ENCODE measurements at places on chromosomes 16 and 17. TPM values are rescaled to one million over a fixed set of nuclear protein-coding genes. Genes with fewer than 3 reads are reported as not detected.
A peak's percentile ranks its signal among the peaks of the same experiment; 100 is the strongest.

GRCh38 chr16:4884972-4885874 lies 37.9 kb downstream of the UBN1 start:
- DNase-seq: no peak

DNA sequence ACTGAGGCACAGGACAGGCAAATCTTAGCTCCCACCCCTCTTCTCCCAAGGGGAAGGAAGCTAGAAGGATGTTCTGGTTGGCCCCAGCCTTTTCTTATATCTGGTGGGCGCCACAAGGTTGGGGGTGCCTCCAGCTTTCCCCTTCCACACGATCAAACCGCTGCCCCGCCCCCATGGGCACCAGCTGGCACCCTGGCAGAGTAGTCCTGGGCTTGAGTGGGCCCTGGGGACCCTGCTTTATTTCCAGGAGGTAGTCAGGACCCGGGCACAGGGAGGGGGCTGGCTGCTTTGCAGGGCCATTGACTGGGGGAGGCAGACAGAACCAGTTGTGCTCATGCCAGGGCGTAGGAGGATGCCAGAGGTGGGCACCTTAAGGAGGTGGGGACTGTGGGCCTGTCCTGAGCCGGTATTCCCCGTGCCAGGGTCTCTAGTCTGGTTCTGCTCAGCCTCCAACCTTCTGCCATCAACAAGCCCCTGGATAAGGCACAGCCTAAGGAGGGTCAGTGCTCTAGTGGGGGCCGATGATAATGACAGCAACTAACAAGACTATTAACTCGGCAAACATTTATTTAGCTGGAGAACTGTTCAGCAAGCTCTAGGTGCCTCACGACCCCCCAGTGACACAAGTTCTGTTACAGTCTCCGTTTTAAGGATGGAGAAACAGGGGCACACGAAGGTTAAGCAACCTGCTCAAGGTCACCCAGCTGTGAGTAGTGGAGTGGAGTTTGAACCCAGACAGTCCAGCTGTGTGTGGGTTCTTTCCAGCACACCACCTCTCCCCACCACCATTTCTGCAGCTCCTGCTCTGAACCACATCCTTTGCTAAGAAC lies 7.6 kb upstream of the PPP1R1B start:
- DNase-seq: no peak

- peak; percentile 55 for DNase-seq
Observed at GRCh38 chr17:36980280-36980761, 31.6 kb downstream of the AATF start.

GRCh38 chr16:28140788-28141618 lies 70.8 kb downstream of the XPO6 start:
- DNase-seq: no peak

GRCh38 chr17:81566461-81567126 lies 14.4 kb upstream of the FAAP100 start:
- DNase-seq: peak; percentile 93

DNA sequence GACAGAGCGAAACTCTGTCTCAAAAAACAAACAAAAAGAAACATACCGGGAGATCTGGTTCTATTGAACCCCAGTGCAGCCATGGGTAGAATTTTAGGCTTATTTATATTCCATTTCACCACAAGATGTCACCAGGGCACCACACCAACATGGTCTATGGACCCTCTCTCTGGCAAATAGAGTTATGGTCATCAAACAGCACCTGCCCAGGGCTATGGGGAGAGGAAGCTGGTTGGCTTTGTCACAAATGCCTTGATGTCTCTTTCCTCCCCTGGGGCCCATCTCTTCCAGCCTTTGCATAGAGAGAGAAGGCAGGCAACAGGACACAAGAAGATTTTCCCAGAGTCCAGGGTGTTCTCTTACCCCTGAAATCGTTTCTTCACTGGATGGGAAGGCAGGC lies 128.4 kb downstream of the WWOX start:
- peak; percentile 7 for DNase-seq

GRCh38 chr16:74626741-74627416 lies 20.0 kb upstream of the GLG1 start:
- DNase-seq: peak; percentile 46

DNA sequence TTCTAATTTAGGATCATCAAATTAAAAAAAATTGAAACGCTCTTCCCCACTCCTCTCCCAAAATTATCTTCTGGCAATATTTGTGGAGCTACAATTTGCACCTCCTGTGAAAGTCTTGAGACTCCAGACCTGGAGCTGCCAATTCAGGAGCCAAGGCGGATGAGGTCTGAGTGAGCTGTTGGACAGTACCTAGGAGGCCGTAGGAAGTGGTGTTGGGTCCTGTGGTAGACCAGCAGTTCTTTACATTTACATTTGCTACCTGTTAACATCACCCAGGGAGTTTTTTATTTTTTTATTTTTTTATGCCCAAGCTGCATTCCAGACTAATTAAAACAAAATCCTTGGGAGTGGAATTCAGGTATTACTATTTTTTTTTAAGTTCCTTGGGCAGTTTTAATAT lies 271.0 kb downstream of the PHKB start:
- no peak for DNase-seq

- DNase-seq: peak; percentile 87
Observed at GRCh38 chr17:77374170-77374936, 233.6 kb downstream of the SEC14L1 start.

GRCh38 chr16:57029161-57030160 lies 40.1 kb downstream of the NLRC5 start:
- DNase-seq: peak; percentile 85

DNA sequence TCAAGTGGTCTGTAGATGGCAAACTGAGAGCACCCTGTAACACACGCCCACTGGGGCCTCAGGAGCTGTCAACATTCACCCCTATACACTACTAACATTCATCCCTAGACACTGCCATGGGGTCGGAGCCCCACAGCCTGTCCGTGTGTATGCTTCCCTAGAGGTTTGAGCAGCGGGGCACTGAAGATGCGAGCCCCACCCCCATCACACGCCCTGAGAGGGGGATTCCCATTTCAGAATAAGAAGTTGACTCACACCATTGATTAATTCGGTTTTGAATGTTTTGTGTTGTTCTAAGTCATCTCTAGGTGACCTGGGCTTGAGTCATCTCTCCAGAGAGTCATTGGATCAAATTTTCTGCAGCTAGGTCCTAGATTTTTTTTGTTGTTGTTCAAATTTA lies 37.3 kb upstream of the MMD start:
- DNase-seq: peak; percentile 86

DNA sequence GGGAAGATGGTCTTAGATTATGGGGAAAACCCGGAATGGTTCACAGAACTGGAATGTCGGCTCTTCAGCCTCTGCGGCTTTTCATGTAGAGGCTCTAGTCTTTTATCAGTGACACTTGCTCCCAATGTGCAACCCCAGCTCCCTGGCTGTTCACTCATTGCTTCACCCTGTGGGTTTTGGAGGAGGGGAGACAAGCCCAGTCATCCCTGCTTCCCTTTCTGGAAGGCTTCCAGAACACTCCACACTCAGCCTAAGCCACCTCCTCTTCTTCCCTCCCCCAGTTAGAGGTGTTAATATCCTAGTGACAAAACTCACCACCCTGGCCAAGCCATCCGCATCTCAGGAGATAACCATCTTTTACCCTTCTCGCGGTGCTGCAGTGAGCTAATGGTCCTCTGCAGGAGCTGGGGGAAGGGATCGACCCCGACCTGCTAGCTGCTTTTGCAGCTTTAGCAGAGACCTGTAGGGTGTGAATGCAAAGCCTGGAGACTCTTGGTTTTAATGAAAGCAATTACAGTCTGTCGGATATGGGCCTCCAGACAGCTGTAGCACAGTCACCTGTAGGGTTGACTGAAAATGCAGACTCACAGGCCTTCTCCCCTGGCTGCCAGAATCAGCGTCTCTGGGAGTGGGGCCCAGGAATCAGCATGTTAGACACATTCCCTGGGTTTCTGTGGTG lies 24.3 kb upstream of the LASP1NB start:
- DNase-seq: peak; percentile 99

DNA sequence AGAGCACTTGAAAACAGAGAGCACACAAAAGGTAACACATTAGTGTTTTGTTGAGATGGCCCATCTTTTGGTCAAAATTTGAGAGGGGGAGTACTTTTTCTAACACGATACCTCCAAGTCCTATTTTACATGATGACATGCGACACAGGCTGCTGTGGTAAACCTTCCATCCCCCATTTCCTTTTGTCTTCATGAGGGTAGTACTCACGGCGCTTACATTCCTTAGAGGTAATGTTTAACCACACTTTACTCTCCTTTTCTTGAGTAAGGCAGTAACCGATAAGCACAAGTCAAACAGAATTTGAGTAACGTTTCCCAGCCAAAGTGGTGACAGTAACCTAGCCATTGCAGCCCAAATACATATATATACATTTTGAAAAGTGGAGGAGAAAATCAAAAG lies 35.8 kb upstream of the PITPNM3 start:
- no peak for DNase-seq

DNA sequence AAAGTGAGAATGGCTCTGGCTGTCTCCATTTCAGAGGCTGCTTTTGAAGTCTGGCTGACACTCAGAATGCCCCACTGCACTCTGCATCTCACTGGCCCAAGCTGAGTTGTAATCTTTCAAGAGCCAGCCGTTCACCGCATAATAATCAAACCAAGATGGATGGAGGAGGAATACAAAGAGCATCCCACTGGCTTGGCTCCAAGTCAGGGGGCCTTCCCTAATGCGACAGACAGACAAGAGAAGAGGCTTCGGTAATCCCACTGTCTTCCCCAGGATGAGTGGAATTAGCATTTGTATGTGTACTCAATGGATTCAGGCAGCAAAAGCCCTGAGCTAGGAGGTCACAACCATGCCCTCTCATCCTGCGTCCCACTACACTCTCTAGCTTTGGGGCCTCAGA lies 68.0 kb downstream of the CBLN1 start:
- no peak for DNase-seq

- no peak for DNase-seq
Observed at GRCh38 chr17:41663451-41664171, 25.1 kb upstream of the EIF1 start.

GRCh38 chr16:17519101-17519955 lies 48.6 kb upstream of the XYLT1 start:
- DNase-seq: no peak

GRCh38 chr17:48517478-48517877 lies 13.3 kb downstream of the HOXB1 start:
- no peak for DNase-seq

DNA sequence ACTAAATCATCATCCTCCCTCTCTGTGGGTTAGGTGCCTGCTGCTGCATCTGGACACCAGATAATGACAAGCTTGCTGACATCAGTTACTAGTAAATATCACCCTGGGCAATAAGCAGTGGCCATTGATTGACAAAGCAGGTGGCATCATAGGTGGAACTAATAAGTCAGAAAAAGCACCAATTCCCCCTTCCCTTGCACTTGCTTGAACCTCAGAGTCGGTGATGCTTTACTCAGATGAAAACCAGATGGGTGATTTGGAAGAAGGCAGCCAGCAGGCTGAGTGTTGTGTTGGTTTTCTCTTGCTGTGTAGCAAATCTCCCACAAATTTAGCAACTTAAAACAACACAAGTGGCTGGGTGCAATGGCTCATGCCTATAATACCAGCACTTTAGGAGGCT lies 146.9 kb upstream of the NOL11 start:
- DNase-seq: no peak

DNA sequence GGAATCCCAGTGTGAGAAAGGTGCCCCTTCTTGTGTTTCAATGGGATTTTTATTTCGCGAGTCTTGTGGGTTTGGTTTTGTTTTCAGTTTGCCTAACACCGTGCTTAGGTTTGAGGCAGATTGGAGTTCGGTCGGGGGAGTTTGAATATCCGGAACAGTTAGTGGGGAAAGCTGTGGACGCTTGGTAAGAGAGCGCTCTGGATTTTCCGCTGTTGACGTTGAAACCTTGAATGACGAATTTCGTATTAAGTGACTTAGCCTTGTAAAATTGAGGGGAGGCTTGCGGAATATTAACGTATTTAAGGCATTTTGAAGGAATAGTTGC lies 567 bp downstream of the UBB start:
- DNase-seq: no peak

DNA sequence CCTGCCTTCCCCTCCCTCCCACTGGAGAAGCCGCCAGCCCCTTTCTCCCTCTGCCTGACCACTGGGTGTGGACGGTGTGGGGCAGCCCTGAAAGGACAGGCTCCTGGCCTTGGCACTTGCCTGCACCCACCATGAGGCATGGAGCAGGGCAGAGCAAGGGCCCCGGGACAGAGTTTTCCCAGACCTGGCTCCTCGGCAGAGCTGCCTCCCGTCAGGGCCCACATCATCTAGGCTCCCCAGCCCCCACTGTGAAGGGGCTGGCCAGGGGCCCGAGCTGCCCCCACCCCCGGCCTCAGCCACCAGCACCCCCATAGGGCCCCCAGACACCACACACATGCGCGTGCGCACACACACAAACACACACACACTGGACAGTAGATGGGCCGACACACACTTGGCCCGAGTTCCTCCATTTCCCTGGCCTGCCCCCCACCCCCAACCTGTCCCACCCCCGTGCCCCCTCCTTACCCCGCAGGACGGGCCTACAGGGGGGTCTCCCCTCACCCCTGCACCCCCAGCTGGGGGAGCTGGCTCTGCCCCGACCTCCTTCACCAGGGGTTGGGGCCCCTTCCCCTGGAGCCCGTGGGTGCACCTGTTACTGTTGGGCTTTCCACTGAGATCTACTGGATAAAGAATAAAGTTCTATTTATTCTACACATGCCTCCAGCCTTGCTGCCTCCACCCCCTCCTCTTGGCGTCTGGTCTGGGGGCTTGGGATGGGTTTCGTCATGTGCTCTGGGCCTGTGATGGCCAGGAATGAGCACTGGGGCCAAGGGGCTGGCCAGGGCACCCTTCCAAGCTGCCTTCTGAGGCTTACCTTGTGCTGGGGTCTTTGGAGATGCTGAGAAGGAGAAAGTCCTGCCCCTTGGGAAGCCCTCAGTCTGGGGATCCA lies 7.3 kb downstream of the GJD3 start:
- no peak for DNase-seq

DNA sequence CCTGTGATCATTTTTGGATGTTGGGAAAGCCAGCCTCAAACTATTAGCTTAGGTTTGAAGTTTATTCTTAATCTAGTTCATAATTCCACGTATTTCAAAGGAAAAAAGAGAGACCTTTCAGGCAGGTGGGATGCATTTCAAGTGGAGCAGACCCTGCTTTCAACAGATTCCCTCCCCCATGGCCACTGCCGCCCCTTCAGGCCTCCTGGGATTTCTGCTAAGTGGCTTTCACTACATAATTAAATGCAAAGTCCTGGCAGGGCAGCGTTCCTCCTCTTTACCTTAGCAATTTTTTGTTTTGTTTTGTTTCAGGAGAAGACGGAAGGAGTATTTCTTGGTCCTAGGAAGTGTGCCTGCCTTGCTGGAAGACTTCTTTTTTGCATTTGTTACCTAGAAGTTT lies 36.6 kb downstream of the MAF start:
- DNase-seq: no peak

DNA sequence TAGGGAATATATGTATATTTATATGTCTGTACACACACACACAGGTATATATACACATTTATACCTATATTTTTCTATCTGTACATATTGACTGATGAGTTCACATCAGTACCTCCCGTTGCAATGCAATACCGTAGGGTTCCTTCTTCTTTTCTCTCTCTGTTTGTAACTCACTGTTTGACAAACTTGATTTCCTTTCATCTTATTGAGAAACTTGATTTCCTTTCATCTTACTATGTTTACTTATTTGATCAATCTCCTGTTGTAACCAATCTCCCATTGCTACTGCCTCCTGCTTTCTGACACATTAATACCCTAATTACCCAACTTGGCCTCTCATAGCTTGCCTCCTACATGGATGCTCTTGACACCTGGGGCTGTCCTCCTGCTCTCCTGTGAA lies 49.8 kb downstream of the NFAT5 start:
- DNase-seq: no peak

The MT1F gene
- not detected for total RNA-seq

The TNRC6C gene
- total RNA-seq: 2.4 TPM

The FZD2 gene
- 21.2 TPM for total RNA-seq

The CHMP6 gene
- 14.9 TPM for total RNA-seq

The SLC5A11 gene
- total RNA-seq: not detected

The RIPOR1 gene
- total RNA-seq: 24.4 TPM

Measured in LHCN-M2 (cell line).